Activated CD8-positive, alpha-beta memory T cell treated with anti-CD3 and anti-CD28 coated beads for 4 hours (primary cell): ENCODE measurements at places on chromosomes 12 and 14.

- DNase-seq: peak; percentile 27
Observed at GRCh38 chr14:33792720-33793368, 158.0 kb downstream of the EGLN3 start.

GRCh38 chr14:104979758-104980610 lies 1.8 kb upstream of the AHNAK2 start:
- DNase-seq: no peak

GRCh38 chr12:131345521-131346436 lies 365.1 kb upstream of the SFSWAP start:
- no peak for DNase-seq

GRCh38 chr14:61562321-61563161 lies 132.8 kb upstream of the HIF1A start:
- no peak for DNase-seq

DNA sequence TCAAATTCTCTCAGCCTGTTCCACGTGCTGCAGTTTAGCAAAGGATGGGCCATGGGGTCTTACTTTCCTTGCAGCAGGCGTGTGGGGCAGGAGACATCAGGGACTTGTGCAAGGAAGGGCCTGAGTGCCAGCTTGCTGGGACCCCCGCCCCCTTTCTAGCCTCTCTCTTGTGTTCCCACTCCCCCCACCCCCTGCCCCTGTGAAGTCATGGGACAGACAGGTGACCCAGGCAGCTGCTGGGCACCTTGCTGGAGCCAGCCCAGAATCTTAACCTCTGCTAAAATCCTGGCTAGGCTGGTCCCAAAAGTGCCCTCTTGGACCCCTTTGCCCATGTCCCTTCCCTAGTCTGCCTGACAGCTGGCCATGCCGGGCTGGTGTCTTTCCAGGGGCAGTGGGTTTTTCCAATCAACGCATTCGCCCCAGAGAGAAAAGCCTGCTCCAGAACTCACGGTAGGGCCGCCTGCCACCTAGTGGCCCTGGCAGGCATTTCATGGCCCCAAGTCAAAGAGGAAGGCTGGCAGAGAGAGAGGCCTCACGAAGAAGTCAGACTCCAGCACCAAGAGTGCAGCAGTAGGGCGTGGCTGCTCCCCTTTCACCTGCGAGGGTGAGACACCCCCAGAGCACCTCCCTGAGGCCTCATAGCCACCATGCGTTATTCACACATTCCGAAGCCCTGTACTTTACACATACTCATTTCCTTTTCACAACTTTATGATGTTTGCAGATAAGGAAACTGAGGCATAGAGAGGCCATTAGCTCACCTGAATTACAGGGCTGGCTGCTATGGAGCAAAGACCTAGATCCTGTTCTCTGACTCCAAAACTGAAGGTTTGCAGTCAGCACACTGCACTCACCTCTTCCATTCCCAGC lies 67.4 kb downstream of the LGMN start:
- peak; percentile 58 for DNase-seq

DNA sequence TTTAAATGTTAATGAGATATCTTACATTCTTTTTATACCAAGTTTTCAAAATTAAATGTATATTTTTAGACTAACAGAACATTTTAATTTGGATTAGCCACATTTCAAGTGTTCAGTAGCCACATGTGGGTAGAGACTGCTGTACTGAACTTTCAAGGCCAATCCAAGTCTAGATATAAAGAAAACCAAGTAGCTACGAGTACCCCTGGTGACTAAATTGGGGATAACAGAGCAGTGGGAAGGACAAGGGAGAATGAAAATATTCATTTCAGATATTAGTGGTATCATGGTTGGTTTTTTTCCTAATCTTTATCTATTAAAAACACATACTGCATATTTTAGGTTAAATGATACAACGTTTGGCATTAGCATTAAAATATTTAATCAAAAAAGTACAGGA lies 69.4 kb upstream of the RHOJ start:
- no peak for DNase-seq

GRCh38 chr14:23005451-23006187 lies 4.3 kb downstream of the C14orf93 start:
- DNase-seq: no peak

DNA sequence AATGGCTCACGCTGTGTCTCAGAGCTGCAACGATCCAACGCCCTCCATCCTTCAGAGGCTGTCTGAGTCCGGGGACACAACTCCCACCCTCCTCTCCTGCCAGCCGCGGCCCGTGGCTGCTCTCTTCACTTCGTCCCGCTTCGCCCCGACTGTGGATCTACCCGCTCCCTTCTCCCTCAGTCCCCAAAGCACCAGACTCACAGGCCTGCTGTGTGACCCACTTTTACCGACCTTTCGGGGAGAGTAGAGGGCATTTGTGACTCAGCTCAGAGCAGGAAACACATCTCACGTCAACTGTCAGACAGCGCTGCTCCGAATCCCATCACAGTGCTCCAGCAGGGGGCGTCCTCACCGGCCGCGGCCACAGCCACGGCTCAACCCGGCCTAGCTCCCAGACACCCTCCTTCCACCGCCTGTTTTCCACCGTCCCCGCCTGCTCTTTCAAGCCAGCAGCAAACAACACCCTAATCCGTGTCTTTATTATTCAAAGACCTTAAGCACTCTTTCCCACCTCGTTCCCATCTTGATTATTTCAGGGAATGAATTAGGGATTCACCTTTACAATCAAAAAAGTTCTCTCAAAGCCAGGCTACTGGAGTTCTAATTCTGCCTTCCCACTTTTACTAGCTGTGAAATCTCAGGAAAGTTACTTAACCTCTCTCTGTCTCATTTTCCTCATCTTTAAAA lies 5.0 kb upstream of the AQP2 start:
- DNase-seq: peak; percentile 76

- DNase-seq: no peak
Observed at GRCh38 chr12:62966990-62967506, 32.1 kb upstream of the PPM1H start.

GRCh38 chr14:38290601-38291188 lies 34.8 kb upstream of the CLEC14A start:
- no peak for DNase-seq

- DNase-seq: no peak
Observed at GRCh38 chr14:105056303-105056831, 8.9 kb downstream of the GPR132 start.

DNA sequence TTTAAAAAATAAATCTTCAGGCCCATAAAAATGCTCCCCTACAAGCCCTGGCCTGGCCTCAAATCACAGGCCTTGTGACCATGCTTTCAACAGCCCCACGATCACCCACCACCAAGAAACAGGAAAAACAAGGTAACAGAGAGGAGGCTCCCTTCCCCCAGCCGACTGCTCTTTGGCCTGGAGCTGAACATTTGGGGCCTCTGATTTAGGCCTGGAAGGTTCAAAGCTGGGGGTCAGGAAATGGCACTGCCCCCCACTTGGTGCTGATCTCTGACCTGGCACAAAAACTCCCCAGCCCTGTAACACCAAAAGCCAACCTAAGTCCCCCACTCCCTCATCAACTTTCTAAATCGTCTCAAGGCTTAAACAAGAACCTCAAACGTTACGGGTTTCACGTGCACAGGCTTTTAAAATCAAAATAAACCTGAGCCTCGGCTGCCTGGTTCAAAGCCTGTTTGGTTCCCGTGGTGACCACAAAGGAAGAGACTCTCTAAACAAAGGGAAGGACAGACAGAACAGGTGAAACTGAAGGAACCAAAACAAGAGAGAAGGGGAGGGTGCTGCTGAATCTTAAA lies 9.0 kb downstream of the ACTN1 start:
- no peak for DNase-seq

DNA sequence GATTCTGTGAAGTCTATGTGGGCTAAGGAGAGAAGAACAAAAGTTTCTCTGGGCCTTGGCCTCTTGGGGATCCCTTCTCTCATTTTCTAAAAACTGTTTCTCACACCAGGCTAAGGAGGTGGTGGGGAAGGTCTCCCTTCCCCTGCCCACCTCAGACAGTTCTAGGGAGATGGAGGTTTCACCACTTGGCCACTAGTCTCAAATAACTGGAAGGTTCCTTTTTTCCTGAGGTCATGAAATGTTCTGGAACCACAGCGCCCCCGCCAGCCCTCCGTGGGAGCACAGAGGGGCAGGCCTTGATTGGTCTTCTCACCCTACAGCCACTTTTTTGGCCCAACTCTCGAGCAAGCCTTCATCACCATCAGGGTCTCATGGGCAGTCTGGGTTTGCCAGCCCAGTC lies 12.6 kb downstream of the C12orf43 start:
- no peak for DNase-seq

DNA sequence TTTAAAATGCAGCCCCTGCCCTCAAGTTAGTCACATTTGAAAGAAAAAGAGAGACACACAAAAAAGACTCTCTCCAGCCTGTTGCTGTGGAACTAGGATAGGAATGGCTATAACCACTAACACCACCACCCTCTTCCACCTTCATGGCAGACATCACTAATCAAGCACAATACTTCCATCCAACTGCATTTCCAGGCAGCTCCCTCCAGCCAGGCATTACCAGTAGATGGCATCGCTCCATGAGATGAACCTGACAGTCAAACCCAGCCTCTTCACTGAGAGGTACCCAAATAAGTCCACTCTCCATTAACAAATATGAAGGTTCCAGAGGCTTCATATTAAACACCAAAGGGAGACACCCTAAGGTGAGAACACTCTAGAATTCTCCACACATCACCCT lies 24.4 kb downstream of the SLC8B1 start:
- DNase-seq: no peak

DNA sequence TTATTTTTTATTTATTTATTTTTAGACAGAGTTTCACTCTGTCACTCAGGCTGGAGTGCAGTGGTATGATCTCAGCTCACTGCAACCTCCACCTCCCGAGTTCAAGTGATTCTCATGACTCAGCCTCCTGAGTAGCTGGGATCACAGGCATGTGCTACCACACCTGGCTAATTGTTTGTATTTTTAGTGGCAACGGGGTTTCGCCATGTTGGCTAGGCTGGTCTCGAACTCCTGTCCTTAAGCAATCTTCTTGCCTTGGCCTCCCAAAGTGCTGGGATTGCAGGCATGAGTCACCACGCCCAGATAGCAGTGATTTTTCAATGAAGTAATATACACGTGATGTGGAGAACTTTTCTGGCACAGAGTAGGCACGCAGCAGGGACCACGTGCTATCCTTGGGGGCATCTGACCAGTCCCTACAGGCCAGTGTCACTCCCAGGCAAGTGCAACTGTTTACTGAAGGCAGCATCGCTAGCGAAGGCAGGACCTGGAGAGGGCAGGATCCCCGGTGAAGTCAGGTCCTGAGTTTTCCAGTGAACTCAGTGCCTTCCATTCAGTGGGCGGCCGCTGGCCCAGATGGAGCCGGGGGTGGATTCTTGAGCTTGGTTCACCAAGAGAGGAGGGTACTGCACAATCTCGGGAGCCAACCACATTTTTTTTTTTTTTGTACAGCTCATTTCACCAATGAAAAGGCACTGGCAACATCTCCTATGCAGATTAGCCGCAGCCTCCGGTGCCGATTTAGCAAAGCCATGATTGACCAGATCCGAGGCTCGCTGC lies 11.1 kb upstream of the CLMN start:
- DNase-seq: no peak

DNA sequence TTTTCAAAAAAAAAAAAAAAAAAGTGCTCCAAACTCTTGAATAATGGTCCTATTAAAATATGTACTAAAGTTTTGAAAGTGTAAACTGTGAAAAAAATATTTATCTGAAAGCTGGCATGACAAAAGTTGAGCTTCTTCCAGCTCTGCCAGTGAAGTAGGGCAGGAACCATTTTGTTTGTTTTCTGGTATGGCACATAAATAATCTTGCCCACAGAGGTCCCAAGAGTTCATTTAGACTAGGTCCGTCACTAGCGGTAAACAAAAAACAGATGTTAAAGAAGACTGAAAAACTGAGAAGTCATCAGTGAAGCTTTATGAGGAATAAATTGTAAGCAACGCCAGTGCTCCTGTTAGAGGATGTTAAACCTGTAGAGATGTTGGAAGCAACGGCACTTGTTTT lies 7.0 kb downstream of the ERP27 start:
- DNase-seq: no peak

DNA sequence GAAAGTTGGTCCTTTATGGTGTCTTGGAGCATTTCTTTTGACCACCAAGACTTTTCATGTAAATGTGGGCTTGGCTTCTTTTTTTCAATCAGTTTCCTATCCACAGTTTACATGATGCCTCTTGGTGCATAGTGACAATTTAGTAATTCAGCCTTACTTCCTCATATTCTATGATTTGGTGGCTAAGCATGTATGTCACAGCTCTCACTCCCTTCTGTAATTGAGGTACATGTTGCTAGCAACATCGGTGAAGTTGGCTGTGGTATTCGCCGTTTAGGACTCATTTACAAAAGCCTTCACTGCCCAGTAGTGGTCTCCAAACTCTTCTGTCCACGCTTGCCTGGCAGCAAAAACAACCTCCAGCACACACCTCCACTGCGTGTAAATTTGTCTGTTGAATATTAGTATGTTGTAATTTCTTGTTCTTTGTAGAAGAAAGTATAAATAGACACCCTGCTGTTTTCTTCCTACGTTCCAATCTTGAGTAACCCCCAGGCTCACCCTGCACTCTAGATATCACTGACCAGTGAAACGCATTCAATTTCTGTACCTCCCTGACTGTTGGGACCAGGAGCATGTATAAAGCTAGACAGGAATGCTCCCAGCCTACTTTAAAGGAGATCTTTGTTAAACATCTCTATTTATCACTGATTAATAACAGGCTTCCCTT lies 90.4 kb downstream of the PPP2R5C start:
- DNase-seq: no peak

- no peak for DNase-seq
Observed at GRCh38 chr12:12673296-12673695, 22.7 kb downstream of the GPR19 start.

GRCh38 chr14:105588236-105588860 lies 62.0 kb downstream of the TMEM121 start:
- no peak for DNase-seq

- DNase-seq: no peak
Observed at GRCh38 chr14:65810322-65810721, 397.8 kb downstream of the FUT8 start.

DNA sequence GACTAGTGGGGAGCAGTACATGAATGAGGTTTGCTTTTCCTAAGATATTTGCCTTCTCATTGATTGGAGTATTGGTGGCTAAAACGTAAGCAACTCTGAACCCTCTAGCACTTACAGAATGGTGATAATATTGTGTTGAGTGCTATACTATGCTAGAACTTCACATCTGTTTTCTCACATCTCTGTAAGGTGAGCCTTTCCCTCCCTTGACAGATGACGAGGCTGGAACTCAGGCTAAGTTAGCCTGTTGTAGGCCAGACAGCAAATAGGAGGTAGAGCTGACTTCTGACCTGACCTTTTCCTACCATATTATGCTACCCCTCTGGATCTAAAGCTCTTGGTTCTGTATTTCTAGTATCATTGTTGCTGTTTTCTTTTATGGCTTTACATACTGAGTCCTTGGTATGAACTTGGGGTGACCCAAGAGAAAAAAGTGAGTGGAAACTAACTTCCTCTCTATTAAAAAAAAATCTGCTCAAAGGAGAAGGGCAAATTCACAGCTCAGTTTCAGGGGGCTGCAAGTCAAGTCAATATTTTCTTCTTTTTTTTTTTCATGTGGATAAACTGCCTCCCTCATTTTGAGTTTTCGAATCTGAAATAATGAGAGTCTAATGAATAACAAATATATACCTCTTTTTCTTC lies 85.9 kb downstream of the CRADD start:
- no peak for DNase-seq
